ENCODE measurements at places on chromosomes 11 and 22. TPM values are rescaled to one million over a fixed set of nuclear protein-coding genes. Genes with fewer than 3 reads are reported as not detected.

The APOBEC3G gene
- 2.5 TPM for total RNA-seq

The SLCO2B1 gene
- 9.5 TPM for total RNA-seq

The CALCA gene
- not detected for total RNA-seq

The TSKU gene
- total RNA-seq = 18.7 TPM

The PARVG gene
- 2.1 TPM for total RNA-seq

The C11orf71 gene
- 6.5 TPM for total RNA-seq

The CCDC15 gene
- not detected for total RNA-seq

The MOGAT2 gene
- total RNA-seq = not detected

The DEAF1 gene
- total RNA-seq = 15.5 TPM

GRCh38 chr11:71198141-71198822 is 54.1 kb downstream of the SHANK2 start:
- H3K27me3 ChIP-seq = no peaks in the 10 kb centered on the region
- H3K36me3 ChIP-seq = no peaks in the 10 kb centered on the region
- H3K4me1 ChIP-seq = no peaks in the 10 kb centered on the region
- no peak overlapping the region for H3K27ac ChIP-seq

GRCh38 chr11:75981546-75981945 is 166.5 kb downstream of the UVRAG start:
- H3K27ac ChIP-seq = no peak overlapping the region
- peaks cover 5% of the 10 kb centered on the region for H3K36me3 ChIP-seq
- no peak for DNase-seq
- H3K4me3 ChIP-seq = no peak overlapping the region
- no peaks in the 10 kb centered on the region for H3K4me1 ChIP-seq

GRCh38 chr11:131681920-131682319 is 311.5 kb downstream of the NTM start:
- H3K4me3 ChIP-seq = no peak overlapping the region
- H3K36me3 ChIP-seq = no peaks in the 10 kb centered on the region
- no peaks in the 10 kb centered on the region for H3K27me3 ChIP-seq
- H3K4me1 ChIP-seq = no peaks in the 10 kb centered on the region
- no peak overlapping the region for H3K27ac ChIP-seq

GRCh38 chr11:3836903-3837302 is 3.9 kb downstream of the RHOG start:
- no peaks in the 10 kb centered on the region for H3K4me1 ChIP-seq
- H3K36me3 ChIP-seq = no peaks in the 10 kb centered on the region
- H3K27me3 ChIP-seq = no peaks in the 10 kb centered on the region
- H3K27ac ChIP-seq = no peak overlapping the region
- DNase-seq = no peak

GRCh38 chr11:67465189-67465510 is 3.9 kb downstream of the TMEM134 start:
- H3K4me3 ChIP-seq = peak overlapping the region; percentile 66
- peak overlapping the region; percentile 92 for H3K27ac ChIP-seq
- no peaks in the 10 kb centered on the region for H3K36me3 ChIP-seq
- DNase-seq = no peak

DNA sequence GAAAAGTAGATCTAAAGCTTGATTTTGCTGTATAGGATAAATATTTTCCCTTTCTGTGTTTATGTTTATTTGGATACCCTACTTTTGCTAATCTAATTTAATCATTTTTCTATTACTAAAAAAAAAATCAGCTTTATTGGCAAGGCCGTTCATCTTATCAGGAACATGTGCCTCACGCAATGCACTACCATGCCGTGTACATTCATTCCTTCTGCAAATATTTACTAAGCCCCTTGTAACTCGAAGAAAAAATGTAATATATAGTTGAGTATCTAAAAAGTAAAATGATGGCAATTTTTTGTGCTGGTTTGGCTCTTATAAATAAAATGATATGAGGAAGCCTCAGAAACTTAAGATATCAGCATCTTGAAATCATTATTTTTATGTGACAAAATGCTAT is 8.9 kb downstream of the UVRAG start:
- no peaks in the 10 kb centered on the region for H3K36me3 ChIP-seq
- H3K4me1 ChIP-seq = no peaks in the 10 kb centered on the region
- H3K27ac ChIP-seq = no peak overlapping the region
- no peak overlapping the region for H3K4me3 ChIP-seq
- no peak for DNase-seq

DNA sequence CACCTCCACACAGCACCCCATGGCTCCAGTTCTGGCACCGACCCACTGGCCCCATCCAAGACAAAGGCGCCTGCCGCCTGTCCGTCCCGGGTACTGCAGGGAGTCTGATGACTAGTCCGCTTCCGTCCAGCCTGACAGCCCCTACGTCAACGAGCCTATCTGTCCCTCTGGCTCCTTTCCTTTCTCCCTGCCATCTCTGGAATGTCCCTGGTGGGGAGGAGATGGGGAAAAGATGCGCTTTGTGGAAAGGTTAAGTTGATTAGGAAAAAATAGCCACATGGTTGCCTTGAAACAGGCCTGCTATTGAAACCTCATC is 10.4 kb downstream of the PDGFB start:
- H3K27me3 ChIP-seq = no peaks in the 10 kb centered on the region
- H3K4me3 ChIP-seq = no peak overlapping the region

DNA sequence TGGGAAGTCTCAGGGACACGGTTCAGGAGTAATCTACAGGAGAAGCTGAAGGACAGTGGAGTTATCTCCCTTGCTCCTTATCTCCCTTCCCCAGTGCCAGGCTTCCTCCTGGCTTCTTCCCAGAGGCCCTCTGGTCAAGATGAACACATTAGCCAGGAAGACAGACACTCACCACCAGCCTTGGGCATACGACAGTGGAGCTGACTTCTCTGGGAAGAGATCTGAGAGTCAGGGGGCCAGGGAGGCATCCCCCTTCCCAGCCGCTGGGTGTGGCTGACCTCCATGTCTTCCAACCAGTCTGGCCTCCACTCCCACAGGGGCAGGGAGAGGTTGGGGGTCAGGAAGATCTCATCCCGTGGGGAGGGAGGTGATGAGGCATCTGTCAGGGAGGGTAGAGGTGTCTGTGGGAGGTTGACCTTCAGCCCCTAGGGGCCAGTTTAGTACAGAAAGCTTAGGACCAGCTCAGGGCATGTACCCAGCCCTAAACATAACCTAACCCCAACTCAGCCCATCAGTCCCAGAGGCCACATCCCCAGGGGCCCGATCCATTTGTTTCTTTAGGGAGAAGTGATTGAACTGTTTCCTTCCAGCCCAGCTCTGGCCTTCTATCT is 12.7 kb downstream of the ROBO4 start:
- peaks cover 27% of the 10 kb centered on the region for H3K4me1 ChIP-seq
- no peak overlapping the region for H3K27ac ChIP-seq
- H3K4me3 ChIP-seq = no peak overlapping the region
- DNase-seq = no peak
- H3K36me3 ChIP-seq = no peaks in the 10 kb centered on the region
- no peaks in the 10 kb centered on the region for H3K27me3 ChIP-seq

DNA sequence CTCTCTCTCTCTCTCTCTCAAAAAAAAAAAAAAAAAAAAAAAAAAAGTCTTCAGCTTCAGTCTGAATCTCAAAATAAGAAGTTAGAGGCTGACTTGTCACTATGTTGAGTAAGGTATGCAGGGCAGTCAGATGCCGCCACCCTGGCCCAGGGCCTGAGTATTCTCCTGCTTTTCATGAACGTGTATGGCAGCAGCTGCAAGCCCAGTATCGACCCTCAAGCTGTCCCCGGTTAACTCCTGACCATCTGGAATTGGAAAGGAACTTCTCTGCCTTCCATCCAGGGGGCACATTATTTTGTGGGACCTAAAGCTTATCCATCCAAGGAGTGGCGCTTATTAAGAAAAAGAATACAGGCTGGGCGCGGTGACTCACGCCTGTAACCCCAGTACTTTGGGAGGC is 11.4 kb downstream of the MRGPRD start:
- no peaks in the 10 kb centered on the region for H3K36me3 ChIP-seq
- no peak overlapping the region for H3K27ac ChIP-seq
- H3K4me1 ChIP-seq = no peaks in the 10 kb centered on the region
- no peak overlapping the region for H3K4me3 ChIP-seq
- no peak for DNase-seq
- no peaks in the 10 kb centered on the region for H3K27me3 ChIP-seq

DNA sequence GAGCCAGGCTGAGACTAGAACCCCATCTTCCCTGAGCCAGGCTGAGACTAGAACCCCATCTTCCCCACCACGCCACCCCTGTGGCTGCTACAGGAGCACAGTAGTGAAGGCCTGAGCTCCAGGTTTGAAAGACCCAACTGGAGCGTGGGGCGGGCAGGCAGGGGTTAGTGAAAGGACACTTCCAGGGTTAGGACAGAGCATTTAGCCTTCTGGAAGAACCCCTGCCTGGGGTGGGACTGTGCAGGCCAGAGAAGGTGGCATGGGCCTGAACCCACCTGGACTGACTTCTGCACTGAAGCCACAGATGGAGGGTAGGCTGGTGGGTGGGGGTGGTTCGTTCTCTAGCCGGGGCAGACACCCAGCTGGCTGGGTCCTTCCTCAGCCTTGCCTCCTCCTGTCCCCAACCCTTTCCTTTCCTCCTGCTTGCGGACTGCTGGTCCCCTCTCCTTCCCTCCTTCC is 24.1 kb downstream of the SUN2 start:
- H3K27me3 ChIP-seq = no peaks in the 10 kb centered on the region
- H3K36me3 ChIP-seq = peaks cover 72% of the 10 kb centered on the region
- H3K4me1 ChIP-seq = no peaks in the 10 kb centered on the region
- H3K4me3 ChIP-seq = no peak overlapping the region
- DNase-seq = no peak

GRCh38 chr11:89161949-89162348 is 15.7 kb upstream of the TYR start:
- H3K36me3 ChIP-seq = no peaks in the 10 kb centered on the region
- H3K4me1 ChIP-seq = no peaks in the 10 kb centered on the region
- H3K4me3 ChIP-seq = no peak overlapping the region
- DNase-seq = no peak

- DNase-seq = peak; percentile 40
- H3K27me3 ChIP-seq = no peaks in the 10 kb centered on the region
- H3K36me3 ChIP-seq = peaks cover 34% of the 10 kb centered on the region
- H3K27ac ChIP-seq = no peak overlapping the region
- no peak overlapping the region for H3K4me3 ChIP-seq
These were observed 154.7 kb downstream of the TBC1D22A start for GRCh38 chr22:46916886-46917770.

DNA sequence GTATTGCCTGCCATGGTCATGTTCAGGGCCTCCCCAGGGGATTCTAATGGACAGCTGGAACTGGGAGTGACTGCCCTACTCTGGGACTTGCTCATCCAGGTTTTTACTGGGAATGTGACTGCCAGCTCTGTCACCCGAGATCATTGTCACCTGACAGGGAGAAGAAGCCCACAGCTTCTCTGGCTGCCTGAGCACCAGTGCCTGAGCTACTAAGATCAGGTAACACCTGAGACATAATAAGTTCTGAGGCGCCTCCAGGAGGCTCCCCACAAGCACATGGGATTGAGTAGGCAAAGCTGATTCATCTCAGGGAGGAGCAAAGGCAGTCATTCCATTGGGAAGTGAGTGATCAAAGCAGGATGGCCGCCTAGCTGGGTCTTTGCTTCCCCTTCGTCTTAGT is 84.2 kb upstream of the GALNT18 start:
- no peak overlapping the region for H3K4me3 ChIP-seq
- DNase-seq = no peak
- H3K27ac ChIP-seq = no peak overlapping the region

DNA sequence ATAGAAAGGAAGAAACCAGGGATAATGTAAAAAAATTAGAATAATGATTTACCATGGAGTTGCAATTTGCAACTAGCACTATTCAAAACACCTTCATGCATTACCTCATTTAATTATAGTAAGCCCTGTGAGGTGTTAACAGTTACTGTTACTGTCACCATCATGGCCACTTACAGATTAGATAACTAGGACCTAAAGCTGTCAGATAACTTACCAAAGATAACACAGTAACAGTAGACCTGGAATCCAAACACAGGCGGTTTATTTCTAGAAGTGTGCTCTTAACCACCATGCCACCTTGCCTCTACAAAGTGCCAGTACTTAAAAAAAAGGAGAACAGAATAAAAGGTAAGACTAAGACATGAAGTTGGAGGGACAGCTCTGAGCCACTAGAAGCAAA is 11.1 kb upstream of the LARGE1 start:
- no peak for DNase-seq
- H3K27ac ChIP-seq = no peak overlapping the region
- no peaks in the 10 kb centered on the region for H3K27me3 ChIP-seq
- no peaks in the 10 kb centered on the region for H3K4me1 ChIP-seq
- H3K4me3 ChIP-seq = no peak overlapping the region

DNA sequence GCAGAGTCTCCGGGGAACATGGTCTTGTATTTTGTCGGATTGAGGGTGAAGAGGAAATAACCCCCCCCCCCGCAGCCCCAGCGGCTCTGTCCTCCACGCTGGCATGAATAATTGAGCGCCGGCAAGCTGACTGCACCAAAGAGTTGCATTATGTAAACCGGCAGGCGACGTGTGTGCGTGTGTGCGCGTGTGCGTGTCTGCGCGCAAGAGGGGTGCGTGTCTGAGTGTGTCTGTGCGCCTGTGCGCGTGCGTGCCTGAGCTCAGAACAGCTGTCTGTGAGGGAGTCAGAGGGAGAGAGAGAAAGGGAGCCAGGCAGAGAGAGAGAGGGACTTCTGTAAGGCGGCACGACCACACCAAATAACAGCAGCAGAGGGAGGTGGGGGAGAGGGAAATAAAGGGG is 94.4 kb downstream of the SCN3B start:
- DNase-seq = peak; percentile 68
- H3K27ac ChIP-seq = peak overlapping the region; percentile 63
- peaks cover 24% of the 10 kb centered on the region for H3K4me1 ChIP-seq
- peak overlapping the region; percentile 29 for H3K4me3 ChIP-seq
- H3K36me3 ChIP-seq = no peaks in the 10 kb centered on the region
- no peaks in the 10 kb centered on the region for H3K27me3 ChIP-seq

- no peak overlapping the region for H3K27ac ChIP-seq
- no peaks in the 10 kb centered on the region for H3K27me3 ChIP-seq
- DNase-seq = no peak
- H3K4me3 ChIP-seq = no peak overlapping the region
These were observed 164.5 kb upstream of the POU2AF2 start for GRCh38 chr11:111081021-111081511.

DNA sequence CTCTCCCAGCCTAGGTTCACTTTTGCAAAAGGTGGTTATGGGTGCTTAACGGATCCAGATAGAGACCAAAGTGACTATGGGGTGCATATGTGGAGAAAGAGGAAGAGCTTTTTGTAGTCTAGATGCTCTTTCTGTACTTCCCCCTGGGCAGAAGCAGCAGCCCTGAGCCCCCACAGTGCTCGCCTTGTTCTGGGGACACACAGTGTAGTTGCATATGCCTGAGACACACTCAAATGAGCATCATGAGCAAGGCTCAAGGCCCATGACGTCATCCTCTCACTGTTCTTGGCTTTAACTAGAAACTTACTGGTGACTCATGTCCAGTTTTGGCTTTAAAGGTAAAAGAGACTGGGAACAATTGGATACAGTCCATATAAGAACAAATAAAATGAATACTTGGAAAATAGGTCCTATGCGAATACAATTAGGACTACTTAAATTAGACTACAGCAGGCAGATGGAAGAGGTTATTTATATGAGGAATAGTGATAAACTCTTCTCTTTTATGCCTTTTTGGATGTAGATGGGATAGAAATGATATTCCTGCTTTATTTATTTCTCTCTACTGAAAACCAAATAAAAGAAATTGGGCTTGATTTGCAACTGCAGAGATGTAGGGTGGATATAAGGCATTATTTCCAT is 20.1 kb upstream of the PEX26 start:
- H3K4me3 ChIP-seq = no peak overlapping the region
- peaks cover 44% of the 10 kb centered on the region for H3K4me1 ChIP-seq
- DNase-seq = peak; percentile 95

- H3K4me3 ChIP-seq = no peak overlapping the region
- H3K36me3 ChIP-seq = peaks cover 17% of the 10 kb centered on the region
- no peaks in the 10 kb centered on the region for H3K27me3 ChIP-seq
These were observed 97.1 kb downstream of the EXT2 start for GRCh38 chr11:44192462-44193100.
